LNCaP clone FGC (cell line): ENCODE measurements at places on chromosomes 5 and 9.

- DNase-seq: no peak
Measured at GRCh38 chr9:69083321-69083720, 47.8 kb downstream of the FXN start.

DNA sequence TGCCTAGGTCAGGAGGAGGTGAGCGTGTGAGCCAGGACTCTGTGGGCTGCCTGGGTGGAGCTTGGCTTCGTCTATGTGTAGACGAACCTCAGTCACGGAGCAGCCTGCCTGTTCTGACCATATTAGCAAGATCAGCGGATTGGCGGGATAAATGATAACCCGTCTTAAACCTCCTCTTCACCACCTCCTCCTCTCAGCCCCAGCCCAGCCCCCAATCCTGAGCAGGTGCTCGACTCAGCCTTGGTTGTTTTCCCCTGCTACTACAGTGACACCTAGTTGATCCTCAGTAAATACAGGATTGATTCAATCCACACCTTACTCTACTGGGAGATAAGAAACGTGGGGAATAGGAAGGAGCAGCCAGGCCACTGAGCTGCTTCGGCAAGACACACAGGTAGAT, 286.1 kb downstream of the IRX2 start:
- no peak for DNase-seq

- DNase-seq: peak; percentile 93
Measured at GRCh38 chr9:87502391-87503221, 4.9 kb downstream of the DAPK1 start.

- no peak for DNase-seq
Measured at GRCh38 chr5:643351-643801, 31.2 kb downstream of the CEP72 start.

GRCh38 chr5:108579236-108579635, 168.5 kb upstream of the FER start:
- DNase-seq: no peak

GRCh38 chr9:114163517-114163951, 8.2 kb downstream of the COL27A1 start:
- no peak for DNase-seq

- no peak for DNase-seq
Measured at GRCh38 chr9:76453785-76454184, 5.2 kb upstream of the GCNT1 start.

DNA sequence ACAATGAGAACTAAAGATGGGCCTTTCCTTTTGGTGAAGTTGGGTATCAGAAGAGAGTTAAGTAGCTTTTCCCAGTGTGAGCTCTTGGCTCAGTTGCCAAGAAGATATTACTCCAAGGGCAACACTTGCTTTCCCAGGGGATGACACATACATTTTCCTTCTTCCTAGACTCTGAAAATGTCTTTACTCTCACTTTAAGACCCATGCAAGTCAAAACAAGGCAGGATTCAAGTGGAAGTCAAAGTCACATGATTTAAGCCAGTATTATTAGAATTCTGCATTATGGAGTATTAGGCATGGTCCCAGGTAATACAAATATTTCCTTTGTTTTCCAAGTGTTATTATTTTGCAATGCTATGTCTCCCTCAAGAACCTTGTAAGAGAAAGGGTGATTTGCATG, 175.1 kb downstream of the PPP2R2B start:
- no peak for DNase-seq

DNA sequence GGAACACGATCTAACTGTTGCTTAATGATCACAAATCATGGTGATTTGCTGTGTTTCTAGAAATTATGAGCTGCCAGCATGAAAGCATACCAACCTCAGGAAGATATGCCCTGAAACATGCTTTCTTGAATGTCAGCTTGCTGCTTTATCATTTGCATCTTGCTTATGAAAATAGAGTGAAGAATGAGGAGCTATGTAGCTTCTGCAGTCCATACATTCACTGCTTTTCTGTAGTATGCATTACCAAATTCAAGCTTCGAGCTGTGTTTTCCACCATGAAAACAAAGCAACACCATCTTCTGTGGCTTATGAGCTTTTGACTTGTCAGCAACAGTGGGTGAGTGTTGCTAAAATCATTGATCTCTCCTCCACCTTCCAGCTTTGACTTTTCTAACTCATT, 16.5 kb downstream of the F2RL2 start:
- DNase-seq: no peak

DNA sequence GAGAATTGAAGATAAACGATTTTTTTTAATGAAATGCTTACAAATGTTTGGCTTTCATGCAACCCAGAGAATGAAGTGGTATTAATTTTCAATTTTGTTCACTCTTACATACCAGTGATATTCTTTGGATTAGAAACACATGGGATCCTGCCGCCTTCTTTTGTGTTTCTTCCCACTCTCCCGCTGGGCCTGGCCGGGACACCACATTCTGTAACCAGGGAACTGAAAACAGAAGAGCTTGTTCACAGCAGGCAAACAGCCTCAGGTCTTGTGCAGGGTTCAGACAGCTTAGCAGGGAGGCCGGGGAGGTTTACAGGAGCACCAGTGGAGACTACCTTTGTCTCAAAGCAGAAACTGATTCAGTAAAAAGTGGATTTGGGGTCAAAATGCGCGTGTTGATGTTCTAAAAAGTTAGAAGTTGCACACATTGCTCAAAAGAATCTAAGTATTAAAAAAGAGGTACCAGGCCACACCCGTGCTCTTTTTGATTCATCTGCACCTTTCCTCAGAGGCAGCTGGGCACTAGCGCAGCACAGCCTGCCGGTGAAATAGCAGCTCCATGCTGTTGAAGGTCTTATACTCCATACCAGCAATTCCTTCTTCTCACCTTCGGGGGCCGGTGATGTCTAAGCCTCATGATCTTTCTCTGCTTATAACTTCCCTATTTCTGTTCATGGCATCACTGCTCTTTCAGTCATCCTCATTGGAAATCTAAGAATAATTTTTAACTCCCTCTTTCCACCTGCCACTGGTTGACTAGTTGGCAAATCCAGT, 67.1 kb downstream of the GRAMD2B start:
- no peak for DNase-seq

DNA sequence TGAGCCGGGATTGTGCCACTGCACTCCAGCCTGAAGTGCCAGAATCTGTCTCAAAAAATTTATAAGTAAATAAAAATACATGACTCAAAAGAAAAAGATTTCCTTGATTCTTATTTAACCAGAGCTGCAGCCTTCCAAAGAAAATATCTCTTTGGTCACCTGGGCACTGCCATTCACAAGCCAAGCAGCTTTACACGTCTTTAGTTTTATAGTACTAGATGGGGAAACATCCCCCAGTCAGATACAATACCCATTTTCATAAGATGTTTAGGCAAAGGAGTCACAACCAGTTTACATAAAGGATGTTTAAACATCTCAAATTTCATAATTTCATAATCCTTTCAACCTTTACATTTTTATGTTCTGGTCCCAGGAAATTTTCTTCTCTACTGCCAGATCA, 13.7 kb upstream of the OXCT1 start:
- DNase-seq: no peak

DNA sequence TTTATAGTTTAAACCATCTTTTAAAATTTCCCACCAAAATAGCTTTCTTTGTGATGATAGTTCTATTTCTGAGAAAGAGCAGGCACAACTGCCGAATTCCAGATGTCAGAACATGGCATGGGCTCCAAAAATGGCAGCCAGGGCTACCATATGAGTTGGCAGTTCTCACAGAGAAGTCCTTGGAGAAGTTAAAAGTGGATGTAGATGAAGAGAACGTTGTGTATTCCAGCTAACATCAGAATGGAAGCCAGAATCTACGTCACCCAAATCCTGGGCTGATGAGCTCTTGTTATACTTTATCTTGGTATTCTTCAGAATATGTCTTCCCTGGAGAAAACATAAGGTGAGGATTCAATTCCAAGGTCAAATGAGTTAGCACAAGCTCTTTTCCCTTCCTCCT, 66.9 kb upstream of the BASP1 start:
- DNase-seq: no peak

GRCh38 chr5:31048282-31049270, 144.9 kb upstream of the CDH6 start:
- no peak for DNase-seq

GRCh38 chr5:133552925-133553525, 59.3 kb downstream of the FSTL4 start:
- peak; percentile 8 for DNase-seq

DNA sequence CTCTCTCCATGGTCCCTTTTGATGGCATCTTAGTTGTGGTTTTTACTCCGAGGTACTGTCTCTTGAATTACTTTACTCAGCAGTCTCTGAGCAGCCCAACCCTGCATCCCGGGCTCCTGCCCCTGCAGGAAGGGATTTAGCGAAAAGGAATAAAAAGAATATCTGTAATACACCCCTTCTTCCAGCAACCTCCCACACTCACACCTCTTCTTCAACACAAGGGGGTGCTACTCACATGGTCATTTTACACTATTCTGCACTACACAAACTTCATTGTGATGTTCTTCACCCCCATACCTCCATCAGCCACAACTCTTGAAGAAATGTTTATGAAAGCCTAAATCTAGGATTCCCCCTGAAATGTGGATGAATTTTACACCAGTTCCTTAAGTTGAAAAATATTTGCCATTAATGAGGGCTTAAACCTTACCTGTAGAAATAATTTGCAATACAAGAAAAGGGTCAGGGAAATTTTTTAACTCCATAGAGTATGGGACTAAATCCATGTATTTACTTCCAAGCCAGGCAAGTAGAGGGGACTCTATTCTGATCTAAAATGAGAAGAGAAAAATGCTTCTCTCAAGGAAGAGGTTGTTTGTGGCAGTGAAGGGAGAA, 26.0 kb downstream of the TPD52L3 start:
- peak; percentile 23 for DNase-seq

DNA sequence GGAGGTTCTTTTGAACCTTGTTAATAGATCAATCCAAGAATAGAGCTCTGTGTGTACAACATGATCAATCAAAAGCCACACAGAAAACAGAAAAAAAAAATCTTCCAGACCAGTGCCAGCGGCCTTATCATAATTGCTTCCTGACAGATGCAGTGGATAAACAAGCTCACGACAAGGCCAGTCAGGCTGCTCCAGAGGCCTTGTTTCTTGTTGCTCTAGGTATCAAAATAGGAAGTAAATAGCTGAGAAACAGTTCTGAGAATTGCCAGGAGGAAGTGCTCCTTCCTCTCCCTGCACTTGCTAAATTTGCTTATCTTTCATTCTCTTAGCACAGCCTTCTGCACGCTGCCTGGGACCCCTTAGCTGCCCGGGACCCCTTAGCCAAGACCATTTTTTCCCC, 199.0 kb upstream of the TARS1 start:
- no peak for DNase-seq

DNA sequence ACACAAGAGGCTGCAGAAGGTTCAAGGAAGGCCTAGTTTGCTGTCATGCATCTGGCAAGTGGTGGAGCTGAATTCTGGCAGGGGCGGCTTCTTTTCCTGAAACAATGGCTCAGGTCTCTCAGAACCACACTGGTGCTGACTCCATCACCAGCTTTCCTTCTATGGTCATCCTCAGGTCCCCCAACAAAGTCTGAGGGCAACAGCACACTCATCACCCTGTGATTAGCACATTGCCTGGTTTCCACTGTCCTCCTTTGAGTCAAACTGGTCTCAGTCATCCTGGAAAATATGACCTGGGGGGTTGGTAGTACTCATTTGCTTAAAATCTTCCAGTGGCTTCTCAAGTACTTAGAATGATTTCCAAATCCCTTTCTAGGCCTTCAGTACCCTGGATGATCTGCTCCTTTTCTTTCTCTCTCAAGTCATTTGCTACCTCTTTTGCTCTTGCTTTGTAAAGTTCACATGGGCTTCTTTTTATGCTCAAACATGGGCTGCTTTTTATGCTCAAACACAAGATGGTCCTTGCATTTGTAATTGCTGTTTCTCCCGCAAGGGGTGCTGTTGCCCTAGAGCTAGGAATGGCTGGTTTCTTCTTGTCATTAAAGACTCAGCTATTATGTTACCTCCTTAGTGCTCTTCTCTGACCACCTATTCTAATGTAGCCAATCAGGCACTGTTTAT, 144.9 kb downstream of the ALDH1A1 start:
- no peak for DNase-seq

- DNase-seq: no peak
Measured at GRCh38 chr5:42982107-42982622, 58.0 kb downstream of the ANXA2R start.

- peak; percentile 45 for DNase-seq
Measured at GRCh38 chr5:66307647-66308241, 163.6 kb downstream of the SREK1 start.

- no peak for DNase-seq
Measured at GRCh38 chr5:93328833-93329232, 252.2 kb downstream of the NR2F1-AS1 start.

DNA sequence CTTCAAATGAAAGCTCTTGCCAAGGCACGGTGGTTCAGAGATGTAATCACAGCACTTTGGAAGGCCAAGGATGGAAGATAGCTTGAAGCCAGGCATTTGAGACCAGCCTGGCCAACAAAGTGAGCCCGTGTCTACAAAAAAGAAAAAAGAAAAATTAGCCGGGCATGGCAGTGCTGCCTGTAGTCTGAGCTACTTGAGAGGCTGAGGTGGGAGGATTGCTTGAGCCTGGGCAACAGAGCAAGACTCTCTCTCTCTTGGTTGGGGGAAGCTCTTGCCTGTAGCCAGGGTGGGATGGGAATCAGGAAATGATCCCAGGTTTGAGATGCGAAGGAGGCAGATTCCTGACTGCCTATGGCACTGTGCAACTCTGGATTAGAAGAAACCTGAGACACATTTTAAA, 62.1 kb downstream of the IL6ST start:
- DNase-seq: no peak

DNA sequence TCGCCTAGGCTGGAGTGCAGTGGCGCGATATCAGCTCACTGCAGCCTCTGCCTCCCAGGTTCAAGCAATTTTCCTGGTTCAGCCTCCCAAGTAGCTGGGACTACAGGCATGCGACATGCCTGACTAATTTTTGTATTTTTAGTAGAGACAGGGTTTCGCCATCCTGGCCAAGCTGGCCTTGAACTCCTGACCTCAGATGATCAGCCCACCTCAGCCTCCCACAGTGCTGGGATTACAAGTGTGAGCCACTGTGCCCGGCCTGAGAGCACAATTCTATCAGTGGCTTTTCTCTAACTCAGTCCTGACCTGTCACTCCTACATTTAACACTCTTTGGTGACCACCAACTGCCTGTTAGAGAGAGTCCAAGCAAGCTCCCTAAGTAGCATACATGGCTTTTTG, 82.7 kb upstream of the SPOCK1 start:
- no peak for DNase-seq

GRCh38 chr9:109880276-109881169, 100.5 kb downstream of the PALM2AKAP2 start:
- DNase-seq: no peak

DNA sequence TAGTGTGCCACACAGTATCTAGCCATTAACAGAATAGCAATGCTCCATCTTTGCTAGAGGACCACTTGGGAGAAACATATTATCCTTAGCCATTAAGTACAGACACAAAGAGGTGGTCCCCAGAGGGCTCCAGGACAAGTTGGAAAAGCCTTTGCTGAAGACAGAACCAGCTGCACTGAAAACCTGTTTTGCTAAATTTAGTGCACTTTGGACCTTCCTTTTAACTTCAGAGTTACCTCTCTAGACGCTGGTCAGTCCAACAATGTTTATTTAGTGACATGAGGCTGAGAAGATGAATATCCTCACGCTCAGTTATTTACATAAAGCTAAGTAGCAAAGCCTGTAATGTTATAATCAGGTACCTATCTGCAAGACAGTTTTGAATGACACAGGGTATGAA, 265.0 kb upstream of the ZNF608 start:
- DNase-seq: no peak

- DNase-seq: peak; percentile 47
Measured at GRCh38 chr5:177339107-177339638, 12.3 kb downstream of the LMAN2 start.
